Stimulated activated CD4-positive, alpha-beta T cell treated with anti-CD3 and anti-CD28 coated beads, Interleukin-4, amount 100 ng/mL, for 4 hours (primary cell): ENCODE measurements at places on chromosomes 4 and X.

GRCh38 chrX:15515931-15516330, 15.3 kb downstream of the BMX start:
- DNase-seq, result no peak

GRCh38 chr4:78558410-78558809, 6.8 kb downstream of the ANXA3 start:
- DNase-seq, result no peak

GRCh38 chrX:135410861-135411627, 10.7 kb upstream of the SMIM10L2A start:
- no peak for DNase-seq

GRCh38 chr4:147831551-147832171, 99.8 kb downstream of the ARHGAP10 start:
- DNase-seq, result no peak

- no peak for DNase-seq
Measured at GRCh38 chr4:39754309-39754708, 56.4 kb downstream of the UBE2K start.
